ENCODE measurements at places on chromosomes 16 and 17. TPM values are rescaled to one million over a fixed set of nuclear protein-coding genes. Genes with fewer than 3 reads are reported as not detected.
A peak's percentile ranks its signal among the peaks of the same experiment; 100 is the strongest.

DNA sequence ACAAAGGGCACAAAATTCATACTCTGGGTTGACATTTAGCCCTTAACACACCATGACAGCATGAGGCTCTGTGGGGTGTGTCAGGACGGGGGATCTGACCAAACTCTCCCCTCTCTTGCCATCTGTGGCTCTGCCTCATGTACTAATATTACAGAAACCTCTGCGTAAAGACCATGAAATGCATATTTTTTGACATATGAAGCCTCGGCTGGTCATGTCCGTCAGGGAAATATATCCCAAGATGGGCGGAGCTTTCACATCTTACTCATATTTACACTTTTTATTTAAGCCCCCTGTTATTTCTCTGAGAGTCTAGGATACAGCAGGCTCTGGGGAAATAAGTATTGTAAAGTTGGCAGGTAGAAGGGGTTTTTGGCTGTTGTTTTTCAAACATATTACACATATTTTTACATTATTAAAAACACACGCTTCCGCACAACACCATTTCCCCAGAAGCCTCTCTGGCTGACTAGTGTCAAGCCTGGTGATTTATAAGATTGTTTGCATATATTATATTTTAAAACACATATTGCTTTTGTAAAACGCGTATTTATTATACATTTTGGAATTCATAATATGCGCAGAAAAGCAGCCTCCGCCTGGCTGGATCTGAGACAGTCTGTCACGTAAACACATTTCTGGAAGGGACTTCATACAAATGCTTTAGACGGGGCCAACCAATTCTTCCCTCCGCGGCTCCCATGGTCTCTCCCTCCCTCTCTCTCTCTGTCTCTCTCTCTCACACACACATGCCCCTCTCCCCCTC is 237.7 kb upstream of the ZFHX3 start:
- no peak overlapping the region for H3K27ac ChIP-seq
- H3K36me3 ChIP-seq, result no peaks in the 10 kb centered on the region
- no peak overlapping the region for H3K4me3 ChIP-seq
- DNase-seq, result no peak
- H3K4me1 ChIP-seq, result no peaks in the 10 kb centered on the region
- H3K27me3 ChIP-seq, result peaks cover 25% of the 10 kb centered on the region

DNA sequence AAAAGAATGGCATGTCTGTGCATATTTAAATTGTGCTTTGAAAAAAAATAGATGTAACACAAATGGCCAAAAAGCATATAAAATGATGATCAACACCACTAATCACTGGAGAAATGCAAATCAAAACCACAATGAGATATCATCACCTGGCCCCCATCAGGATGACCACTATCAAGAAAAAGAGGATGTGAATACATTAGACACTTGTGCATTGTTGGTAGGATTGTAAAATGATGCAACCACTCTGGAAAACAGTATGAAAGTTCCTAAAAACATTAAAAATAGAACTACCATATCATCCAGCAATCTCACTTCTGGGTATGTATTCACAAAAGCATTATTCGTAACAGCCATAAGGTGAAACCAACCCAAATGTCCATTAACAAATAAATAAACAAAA is 91.5 kb downstream of the SPAG9 start:
- H3K36me3 ChIP-seq, result peaks cover 2% of the 10 kb centered on the region
- no peak for DNase-seq
- H3K27ac ChIP-seq, result no peak overlapping the region
- H3K4me3 ChIP-seq, result no peak overlapping the region
- H3K4me1 ChIP-seq, result no peaks in the 10 kb centered on the region

- no peaks in the 10 kb centered on the region for H3K36me3 ChIP-seq
- no peak overlapping the region for H3K4me3 ChIP-seq
- no peak overlapping the region for H3K27ac ChIP-seq
- DNase-seq, result no peak
Observed at GRCh38 chr17:8905331-8905730, 37.9 kb upstream of the PIK3R6 start.

DNA sequence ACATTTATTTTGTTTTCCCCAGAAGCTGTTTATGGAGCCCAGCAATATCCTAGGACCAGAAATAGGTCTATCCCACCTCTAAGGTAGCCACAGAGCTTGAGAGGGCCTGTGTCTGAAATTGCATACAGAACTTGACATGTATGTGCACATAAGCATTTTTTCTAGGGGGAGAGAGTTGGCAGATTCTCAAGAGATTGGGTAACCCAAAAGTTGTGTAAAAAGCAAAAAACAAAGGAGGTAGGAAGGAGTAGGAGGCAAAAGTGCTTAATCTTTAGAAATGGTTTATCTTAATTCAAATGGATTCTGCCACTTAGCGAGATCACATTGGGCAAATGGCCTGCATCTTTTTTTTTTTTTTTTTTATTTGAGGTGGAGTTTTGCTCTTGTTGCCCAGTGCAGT is 3.5 kb downstream of the PLK1 start:
- H3K36me3 ChIP-seq, result peaks cover 14% of the 10 kb centered on the region
- DNase-seq, result no peak

DNA sequence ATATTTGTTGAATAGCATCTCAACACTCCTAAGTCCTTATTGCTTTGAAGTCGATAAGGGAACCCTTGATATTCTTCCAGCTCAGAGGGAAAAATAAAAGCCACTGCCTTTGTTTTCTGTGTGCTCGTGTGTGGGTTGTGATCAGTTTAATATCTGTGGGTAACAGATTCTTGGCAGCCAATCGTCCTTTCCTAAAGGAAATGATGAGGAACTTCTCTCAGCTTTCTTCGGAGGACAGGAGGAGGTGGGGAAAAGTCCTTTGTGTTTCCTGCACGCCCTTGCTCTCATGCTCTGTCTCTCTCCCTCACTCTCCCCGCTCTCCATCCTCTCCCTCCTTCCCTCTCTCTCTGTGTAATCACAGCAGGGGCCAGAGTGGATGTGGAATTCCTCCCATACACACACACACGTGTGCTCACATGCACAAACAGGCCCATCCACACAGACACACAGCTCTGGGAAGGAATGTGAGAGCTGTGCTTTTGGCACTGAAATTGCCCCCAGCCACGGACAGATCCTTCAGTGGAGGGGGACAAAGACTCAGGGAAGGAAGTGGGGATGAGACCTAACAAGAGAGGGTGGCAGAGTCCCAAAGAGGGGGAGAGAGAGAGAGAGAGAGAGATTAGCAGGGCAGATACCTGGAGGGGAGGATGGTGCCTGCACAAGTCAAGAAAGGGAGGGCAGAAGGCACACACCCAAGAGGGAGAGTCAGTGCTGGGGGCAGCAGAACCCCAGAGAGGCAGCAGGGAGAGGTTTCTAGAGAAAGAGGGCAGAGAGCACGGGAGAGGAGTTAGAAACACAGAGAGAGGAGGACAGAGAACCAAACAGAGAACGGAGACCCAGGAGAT is 83.5 kb upstream of the PLCG2 start:
- H3K27me3 ChIP-seq, result no peaks in the 10 kb centered on the region
- H3K27ac ChIP-seq, result peak overlapping the region; percentile 90
- no peaks in the 10 kb centered on the region for H3K4me1 ChIP-seq
- H3K4me3 ChIP-seq, result no peak overlapping the region
- peaks cover 15% of the 10 kb centered on the region for H3K36me3 ChIP-seq
- DNase-seq, result no peak

GRCh38 chr17:56898874-56899273 is 15.0 kb downstream of the TRIM25 start:
- no peaks in the 10 kb centered on the region for H3K27me3 ChIP-seq
- H3K27ac ChIP-seq, result no peak overlapping the region
- peaks cover 7% of the 10 kb centered on the region for H3K4me1 ChIP-seq
- DNase-seq, result no peak

DNA sequence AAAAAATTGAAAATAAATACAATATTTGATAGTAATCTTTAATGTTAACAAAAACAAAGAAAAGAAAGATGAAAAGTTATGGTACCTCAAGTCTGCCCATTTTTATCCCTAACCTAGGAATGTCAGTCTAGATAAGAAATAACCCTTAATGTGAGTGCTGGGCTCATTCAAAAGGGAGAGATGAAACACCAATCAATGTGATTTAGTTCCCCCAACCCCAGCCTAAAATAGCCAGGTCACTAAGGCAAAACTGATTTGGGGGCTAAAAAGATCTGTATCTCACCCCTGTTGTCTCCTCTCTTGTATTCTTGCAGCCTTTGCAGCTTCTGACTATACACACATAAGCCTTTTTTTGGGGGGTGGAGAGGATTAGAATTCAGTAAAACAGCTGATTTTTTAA is 3.2 kb upstream of the IGF2BP1 start:
- H3K27ac ChIP-seq, result peak overlapping the region; percentile 57
- H3K27me3 ChIP-seq, result no peaks in the 10 kb centered on the region
- H3K4me3 ChIP-seq, result peak overlapping the region; percentile 35
- no peaks in the 10 kb centered on the region for H3K36me3 ChIP-seq
- DNase-seq, result no peak

DNA sequence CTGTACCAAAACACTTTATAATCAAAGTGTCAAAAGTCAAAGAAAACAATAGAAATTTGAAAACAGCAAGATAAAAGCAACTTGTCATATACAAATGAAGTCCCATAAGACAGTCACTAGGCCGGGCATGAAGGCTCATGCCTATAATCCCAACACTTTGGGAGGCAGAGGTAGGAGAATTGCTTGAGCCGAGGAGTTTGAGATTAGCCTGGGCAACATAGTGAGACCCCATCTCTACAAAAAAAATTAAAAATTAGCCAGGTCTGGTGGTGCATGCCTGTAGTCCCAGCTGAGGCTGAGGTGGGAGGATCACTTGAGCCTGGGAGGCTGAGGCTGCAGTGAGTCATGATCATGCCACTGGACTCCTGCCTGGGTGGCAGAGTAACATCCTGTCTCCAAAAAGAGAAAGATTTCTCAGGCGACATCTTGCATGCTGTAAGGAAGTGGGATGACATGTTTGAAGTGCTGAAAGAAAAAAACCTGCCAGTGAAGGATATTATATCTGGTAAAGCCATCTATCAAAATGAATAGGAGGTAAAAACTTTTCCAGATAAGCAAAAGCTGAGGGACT is 98.7 kb upstream of the NACA2 start:
- no peak overlapping the region for H3K4me3 ChIP-seq
- no peaks in the 10 kb centered on the region for H3K4me1 ChIP-seq
- DNase-seq, result no peak
- no peaks in the 10 kb centered on the region for H3K27me3 ChIP-seq
- H3K36me3 ChIP-seq, result peaks cover 12% of the 10 kb centered on the region

GRCh38 chr16:49712542-49712941 is 143.4 kb downstream of the ZNF423 start:
- peaks cover 3% of the 10 kb centered on the region for H3K36me3 ChIP-seq
- H3K4me1 ChIP-seq, result no peaks in the 10 kb centered on the region
- no peaks in the 10 kb centered on the region for H3K27me3 ChIP-seq

GRCh38 chr16:58056580-58056979 is 31.0 kb downstream of the MMP15 start:
- H3K27me3 ChIP-seq, result no peaks in the 10 kb centered on the region
- no peak for DNase-seq

DNA sequence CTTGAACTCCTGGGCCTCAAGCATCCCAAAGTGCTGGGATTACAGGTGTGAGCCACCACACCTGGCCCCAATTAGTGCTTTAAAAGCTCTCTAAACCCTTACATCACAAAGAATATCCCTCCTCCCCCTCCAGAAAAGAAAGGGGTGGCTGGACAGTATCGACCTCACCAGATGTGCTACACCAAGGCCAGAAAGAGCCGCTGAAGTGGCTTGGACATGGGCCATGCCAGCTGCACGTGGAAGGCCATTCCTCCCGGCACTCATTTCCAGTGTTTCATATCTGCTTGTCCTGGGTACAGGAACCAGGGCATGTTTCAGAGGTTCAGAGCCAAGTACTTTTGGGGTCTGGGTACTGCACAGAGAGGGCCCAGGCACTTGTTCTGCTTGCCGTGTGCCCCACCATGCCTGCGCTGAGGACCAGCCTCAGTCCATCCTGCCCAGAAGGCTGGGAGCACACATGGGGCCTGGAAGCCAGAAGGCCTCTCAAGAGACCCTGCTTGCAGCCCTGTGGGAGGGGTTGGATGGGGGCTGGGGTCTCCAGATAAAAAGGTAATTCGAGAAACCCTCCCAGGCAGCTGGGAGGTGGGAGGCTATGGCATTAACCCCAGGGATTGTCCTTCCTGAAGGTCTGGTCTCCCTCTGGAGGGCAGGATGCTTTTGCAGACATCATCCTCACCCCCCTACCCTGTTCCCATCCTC is 3.5 kb upstream of the SRRM2 start:
- no peak overlapping the region for H3K27ac ChIP-seq
- H3K36me3 ChIP-seq, result peaks cover under 1% of the 10 kb centered on the region
- no peak overlapping the region for H3K4me3 ChIP-seq

GRCh38 chr16:13351601-13352217 is 450.3 kb downstream of the SHISA9 start:
- H3K4me3 ChIP-seq, result no peak overlapping the region
- peaks cover under 1% of the 10 kb centered on the region for H3K36me3 ChIP-seq
- H3K27ac ChIP-seq, result no peak overlapping the region
- no peaks in the 10 kb centered on the region for H3K4me1 ChIP-seq
- peaks cover 22% of the 10 kb centered on the region for H3K27me3 ChIP-seq
- DNase-seq, result no peak

- peaks cover 15% of the 10 kb centered on the region for H3K36me3 ChIP-seq
- no peak overlapping the region for H3K4me3 ChIP-seq
- DNase-seq, result no peak
- H3K27me3 ChIP-seq, result no peaks in the 10 kb centered on the region
- no peaks in the 10 kb centered on the region for H3K4me1 ChIP-seq
Observed at GRCh38 chr17:4162775-4163466, 19.9 kb downstream of the CYB5D2 start.

- no peak overlapping the region for H3K4me3 ChIP-seq
- peaks cover 20% of the 10 kb centered on the region for H3K4me1 ChIP-seq
- peak overlapping the region; percentile 67 for H3K27ac ChIP-seq
- H3K36me3 ChIP-seq, result no peaks in the 10 kb centered on the region
Observed at GRCh38 chr17:61196302-61196704, 203.3 kb upstream of the TBX2 start.

GRCh38 chr16:11391576-11391975 is 46.3 kb downstream of the RMI2 start:
- no peaks in the 10 kb centered on the region for H3K36me3 ChIP-seq
- H3K27me3 ChIP-seq, result peaks cover 8% of the 10 kb centered on the region
- no peak overlapping the region for H3K4me3 ChIP-seq

- no peak overlapping the region for H3K4me3 ChIP-seq
- H3K27ac ChIP-seq, result no peak overlapping the region
- no peak for DNase-seq
- peaks cover 4% of the 10 kb centered on the region for H3K4me1 ChIP-seq
- no peaks in the 10 kb centered on the region for H3K36me3 ChIP-seq
- peaks cover 6% of the 10 kb centered on the region for H3K27me3 ChIP-seq
Observed at GRCh38 chr17:5703736-5704135, 119.4 kb upstream of the NLRP1 start.

- no peak overlapping the region for H3K4me3 ChIP-seq
- H3K27ac ChIP-seq, result no peak overlapping the region
- no peak for DNase-seq
- H3K36me3 ChIP-seq, result no peaks in the 10 kb centered on the region
- H3K27me3 ChIP-seq, result peaks cover 8% of the 10 kb centered on the region
Observed at GRCh38 chr17:65227637-65228036, 90.5 kb downstream of the RGS9 start.

The HOXB6 gene
- total RNA-seq, result 0.96 TPM

The MT4 gene
- not detected for total RNA-seq

The PAQR4 gene
- 13.1 TPM for total RNA-seq

The MYH8 gene
- total RNA-seq, result not detected

The GOSR2 gene
- total RNA-seq, result 57.1 TPM

The RASL10B gene
- total RNA-seq, result 13.7 TPM

The RGS11 gene
- total RNA-seq, result 2.4 TPM

The GAST gene
- 32.0 TPM for total RNA-seq

The SLC47A2 gene
- total RNA-seq, result not detected

The HBQ1 gene
- 0.84 TPM for total RNA-seq

Data from progenitor cell of endocrine pancreas (in vitro differentiated cells).